Foreskin fibroblast (primary cell): ENCODE measurements at places on chromosomes 5 and 9.

DNA sequence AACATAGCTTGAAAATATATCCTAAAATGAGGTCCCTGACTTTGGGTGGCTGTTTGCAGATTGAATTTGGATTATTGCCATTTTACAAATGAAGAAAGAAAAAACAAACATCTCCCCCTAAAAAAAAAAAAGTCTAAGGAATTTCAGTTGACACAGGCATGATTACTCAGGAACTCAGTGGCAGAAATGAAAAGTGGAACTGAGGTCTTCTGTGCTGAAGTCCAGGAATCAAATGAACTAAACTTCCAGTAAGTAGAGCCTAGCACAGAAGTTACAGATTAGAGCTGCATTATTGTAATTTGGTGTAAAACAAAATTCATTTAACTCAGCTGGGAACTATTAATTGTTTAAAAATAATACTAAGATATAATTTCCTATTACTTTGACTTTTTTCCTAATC is 26.7 kb downstream of the FAM170A start:
- DNase-seq = no peak

DNA sequence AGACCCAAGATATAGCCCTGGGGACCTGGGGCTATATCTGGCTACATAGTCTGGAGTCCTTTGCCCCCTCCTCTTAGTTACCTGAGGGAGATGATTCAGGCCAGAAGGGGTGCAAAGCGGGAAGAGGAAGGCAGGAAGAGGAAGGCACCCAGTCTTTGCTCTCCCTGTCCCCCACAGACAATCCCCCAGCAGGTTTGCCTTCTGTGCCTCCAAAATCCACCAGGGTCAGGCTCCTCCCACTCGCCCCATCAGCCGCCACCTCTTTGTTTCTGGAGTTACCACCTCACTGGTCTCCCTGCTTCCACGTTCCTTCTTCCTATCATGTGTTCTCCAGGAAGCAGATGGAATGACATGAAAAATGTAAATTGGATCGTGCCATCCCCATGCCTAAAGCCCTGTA is 31.2 kb upstream of the FABP6 start:
- DNase-seq = no peak

- DNase-seq = no peak
Measured at GRCh38 chr9:17839776-17840175, 260.9 kb downstream of the SH3GL2 start.

DNA sequence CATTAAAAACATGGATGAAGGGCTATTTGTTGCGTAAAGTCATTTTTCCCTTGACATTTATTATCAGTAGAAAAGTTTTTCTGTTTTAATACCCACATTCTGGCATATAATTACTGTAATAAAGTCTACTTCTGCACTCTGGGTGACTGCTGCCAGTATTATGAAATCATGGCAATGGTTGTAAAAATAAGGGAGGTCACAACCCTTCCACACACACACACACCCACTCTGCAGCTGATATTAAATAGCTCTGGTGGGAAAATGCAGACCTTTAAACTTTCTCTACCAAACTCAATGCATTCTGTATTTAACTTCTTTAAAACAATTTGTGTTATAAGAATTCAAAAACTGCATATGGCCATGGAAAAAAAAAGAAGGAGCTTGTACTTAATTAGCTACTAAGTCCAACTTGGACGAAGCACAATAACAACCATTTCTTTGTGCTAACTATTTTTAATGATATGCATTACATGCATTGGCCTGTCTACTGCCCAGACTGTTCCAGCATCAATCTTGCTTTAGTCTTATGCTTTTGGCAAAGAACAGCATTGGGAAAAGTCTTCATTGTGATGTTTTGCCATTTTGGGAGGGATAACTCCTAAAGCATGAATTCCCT is 137.6 kb upstream of the MAP3K1 start:
- no peak for DNase-seq

- peak; percentile 83 for DNase-seq
Measured at GRCh38 chr5:68067976-68068603, 147.5 kb upstream of the PIK3R1 start.

DNA sequence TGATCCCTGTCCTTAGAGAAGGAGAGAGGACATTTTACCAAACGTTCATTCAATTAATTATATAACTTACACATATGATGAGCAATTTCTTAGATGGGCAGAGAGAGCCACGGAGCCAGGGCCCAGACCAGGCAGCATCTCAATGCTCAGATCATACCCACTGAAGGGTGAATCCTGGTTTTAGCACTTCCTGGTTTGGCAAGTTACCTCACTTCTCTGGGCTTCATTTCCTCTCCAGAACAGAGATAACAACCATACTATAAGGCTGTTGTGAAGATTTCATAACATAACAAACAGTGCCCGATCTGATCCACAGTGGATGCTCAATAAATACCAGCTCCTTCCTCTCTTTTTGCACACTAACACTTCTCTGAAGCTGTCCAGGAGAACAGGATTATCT is 271.1 kb downstream of the DENND1A start:
- no peak for DNase-seq

DNA sequence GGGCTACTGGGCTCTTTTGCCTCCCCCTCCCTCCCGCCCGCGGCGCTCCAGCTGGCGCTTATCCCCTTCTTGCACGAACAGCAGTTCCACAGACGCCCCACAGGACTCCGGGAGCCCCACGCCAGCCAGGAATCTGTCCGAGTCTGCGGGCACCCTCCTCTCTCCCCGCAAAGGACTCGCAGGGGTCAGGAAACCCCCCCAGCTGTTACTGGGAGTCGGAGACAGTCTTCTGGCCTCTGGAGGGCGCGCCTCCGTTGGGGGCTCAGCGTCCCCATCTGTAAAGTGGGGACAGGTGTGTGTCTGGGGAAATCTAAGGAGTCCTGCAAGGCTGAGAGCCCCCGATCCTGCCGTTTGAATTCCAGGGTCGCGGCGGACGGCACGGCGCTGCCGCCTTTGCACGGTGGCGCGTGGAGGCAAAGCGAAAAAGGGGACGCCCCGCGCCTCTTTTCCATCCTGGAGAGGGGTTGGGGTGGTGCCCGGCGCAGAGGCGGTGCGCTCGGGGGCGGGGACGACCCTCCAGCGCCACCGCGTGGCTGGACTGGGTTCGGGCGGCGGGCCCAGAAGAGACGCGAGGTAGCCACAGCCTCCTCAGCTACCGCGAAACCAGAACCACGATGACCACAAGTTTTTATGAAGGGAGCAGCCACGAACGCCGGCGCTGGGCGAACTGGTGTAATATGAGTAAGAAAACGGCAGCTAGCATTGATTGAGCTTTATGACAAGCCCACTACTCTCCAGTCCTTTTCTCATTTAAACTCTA is 2.8 kb upstream of the CCIN start:
- DNase-seq = peak; percentile 76

DNA sequence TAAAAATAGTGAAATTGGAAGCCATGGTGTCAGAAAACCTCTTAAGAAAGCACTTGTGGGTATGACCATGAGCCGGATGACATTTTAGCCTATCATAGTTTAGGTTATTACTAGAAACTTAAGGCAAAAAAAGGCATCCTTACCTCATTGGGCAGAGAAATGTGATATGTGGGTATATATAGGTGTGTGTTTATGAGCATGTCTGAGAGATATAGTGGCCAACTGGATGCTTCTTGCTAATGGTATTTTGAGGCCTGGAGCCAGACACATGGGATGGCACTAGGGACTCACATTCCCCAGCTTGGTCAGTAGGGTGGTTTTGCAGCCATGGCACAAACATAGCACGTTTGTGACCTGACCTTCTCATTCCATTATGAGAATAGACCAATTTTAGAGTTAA is 295.6 kb upstream of the MEF2C start:
- no peak for DNase-seq

DNA sequence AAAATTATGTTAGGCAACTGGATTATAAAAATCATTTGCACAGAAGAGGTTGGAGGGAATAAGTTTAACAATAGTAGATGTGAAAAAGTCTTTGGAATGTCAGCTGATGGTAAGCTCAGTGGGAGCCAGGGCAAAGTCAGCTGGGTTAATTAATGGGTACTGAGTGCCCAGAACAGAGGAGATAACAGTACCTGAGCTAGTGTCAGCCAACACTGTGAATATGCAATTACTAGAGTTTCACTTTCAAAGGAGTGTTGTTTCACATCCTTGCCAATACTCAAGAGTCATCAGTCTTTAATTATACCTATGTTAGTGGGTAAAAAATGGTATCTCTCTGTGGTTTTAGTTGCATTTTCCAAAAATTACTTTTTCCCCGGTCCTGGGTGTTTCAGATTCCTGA is 135.1 kb downstream of the KIF4B start:
- DNase-seq = no peak

DNA sequence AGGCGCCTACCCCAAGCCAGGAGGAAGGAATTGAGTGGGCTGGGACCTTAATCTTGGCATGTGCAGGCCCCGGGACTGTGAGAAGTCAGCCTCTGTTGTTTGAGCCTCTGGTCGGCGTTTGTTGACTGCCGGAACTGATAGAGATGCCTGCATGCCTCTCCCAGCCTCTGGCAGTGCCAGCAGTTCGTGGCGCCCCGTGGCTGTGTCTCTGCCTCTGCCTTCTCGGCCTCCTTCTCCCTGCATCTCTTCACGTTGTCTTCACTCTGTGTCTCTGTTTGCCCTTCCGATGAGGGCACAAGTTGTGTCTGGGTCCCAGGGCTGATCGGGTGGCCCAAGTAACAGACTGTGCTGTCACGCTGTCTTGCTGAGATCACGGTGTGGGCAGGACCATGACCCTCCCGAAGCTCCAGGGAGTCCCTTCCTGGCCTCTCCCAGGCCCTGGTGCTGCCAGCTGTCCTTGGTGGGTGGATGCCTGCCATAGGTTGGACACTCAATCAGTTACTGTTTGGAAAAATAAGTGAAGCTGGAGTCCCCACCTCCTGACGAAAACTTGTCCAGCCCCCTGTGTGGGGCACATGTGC is 133.5 kb upstream of the LPCAT1 start:
- DNase-seq = no peak

GRCh38 chr5:97021416-97021815 is 85.5 kb downstream of the LNPEP start:
- DNase-seq = no peak

DNA sequence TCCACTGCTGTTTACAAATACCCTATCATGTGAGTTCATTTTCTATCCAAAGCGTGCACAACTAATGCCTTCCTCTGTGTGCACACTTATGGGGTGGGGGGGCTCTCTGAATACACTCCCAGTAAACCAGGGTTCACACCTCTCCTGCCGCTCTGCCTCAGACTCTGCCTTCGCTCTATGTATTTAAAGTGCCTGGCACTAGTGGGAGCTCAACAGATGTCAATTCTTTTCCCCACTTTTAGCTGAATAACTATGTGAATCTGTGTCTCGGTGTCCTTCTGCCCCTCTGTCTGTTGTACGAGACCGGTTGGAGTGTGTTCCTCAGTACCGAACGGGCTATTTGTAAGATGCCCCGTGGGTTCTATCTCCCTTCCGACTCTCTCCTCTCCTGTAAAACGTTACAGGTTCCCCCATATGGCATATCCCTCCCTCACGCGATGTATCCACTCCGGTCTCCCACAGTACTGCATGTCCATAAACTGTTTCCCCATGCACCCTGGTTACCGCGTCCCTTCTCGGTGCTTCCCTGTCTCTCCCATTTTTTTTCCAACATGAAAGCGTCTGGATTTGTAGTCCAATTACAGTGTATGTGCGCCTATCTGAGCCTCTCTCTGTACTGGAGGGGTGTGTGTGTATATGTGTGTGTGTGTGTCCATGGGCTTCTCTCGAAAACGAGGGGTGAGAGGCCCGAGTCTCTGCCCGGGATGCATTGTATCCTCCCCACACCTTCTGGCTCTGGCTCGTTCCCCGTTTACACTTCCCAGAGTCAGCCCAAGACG is 1.6 kb downstream of the ELL2 start:
- DNase-seq = no peak

DNA sequence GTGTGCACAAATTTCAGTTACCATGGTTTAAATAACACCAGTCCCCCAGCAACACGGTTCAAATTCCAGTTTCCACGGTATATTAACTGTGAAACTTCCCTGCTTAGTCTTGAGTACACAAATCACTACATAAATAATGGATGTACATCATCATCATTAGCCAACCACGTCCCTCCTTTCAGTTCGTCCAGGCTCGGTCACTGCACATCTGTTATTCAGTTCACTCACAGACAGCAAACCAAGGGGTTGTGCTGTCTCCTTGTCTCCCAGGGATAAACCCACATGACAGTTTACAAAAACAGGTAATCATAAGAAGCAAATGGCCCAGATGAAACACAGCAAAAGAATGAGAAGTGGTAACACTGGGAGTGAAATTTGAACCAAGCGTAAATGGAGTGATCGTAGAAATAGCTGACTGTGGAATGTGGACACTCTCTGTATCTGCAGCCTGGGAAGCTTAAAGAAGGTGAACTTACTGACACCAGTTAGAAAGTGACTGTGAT is 61.0 kb upstream of the RAD23B start:
- peak; percentile 31 for DNase-seq

GRCh38 chr9:74773886-74774479 is 113.7 kb downstream of the TRPM6 start:
- DNase-seq = peak; percentile 88

DNA sequence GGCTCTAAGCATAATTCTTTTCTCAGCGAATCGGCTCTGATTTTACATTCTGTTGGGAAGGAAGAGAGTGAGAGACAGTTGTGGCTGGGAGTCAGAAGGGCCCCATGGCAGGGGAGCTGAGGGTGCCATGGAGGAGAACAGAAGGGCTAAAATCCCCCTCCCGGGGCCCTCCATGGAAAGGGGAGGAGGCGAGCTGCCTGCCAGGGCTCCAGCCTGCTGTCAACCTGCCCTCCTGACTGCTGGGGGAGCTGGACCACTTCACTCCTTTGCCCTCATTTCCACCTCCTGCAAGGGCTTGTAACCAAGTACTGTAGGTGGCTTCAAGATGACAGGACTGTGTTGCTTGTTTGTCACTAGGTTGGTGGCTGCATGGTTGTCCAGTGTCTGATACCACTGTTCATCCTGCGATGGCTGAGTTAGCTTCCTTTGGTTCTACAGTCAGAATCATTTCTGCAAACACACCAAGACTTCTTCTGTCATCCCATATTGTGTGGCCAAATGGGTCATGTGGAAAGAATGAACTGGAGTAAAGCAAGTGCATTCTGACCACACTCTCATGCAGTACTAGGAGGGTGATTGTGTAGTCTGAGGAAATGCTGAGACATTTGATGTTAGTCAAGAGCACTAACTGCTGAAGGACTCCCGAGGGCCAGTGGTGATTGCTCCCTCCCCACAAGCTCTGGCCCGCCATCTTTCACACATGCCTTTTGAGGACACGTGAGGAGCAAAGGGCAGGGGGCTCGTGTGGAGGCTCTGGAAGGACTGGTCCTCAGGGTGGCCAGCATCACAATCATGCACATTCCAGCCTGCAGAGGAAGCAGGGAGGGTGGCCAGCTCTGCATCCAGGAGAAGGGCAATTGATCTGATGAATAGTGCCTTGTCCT is 307.2 kb downstream of the GADD45G start:
- DNase-seq = no peak
